RKO (cell line): ENCODE measurements at places on chromosomes 4 and X.

- peak; percentile 65 for DNase-seq
Measured at GRCh38 chr4:115090483-115091075, 22.8 kb downstream of the NDST4 start.

GRCh38 chr4:153791746-153792617 lies 3.1 kb upstream of the SFRP2 start:
- DNase-seq = no peak

DNA sequence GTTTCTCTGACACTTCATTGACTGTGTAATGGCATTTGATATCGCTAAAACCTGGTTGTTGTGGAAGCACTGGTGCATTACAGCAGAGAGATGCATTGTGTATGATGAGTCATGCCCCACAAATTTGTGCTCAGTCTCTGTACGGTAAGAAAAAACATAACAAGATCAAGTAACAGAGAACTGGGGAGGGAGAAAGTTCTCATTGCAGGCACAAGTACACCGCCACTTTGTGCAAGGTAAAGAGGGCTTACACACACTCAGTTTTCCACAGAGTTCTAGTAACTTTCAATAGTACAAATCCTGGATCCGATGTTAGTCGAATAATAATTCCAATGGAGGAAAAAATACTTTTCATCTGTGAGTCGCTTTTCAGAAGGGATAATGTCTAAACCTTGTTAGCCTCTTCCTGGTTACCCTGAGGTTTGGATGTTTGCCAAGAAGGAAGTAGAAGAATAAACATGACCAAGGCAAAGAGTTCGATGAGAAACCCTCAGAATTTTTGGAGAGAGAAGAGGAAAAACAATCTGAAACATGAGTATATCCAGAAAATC lies 512.5 kb upstream of the SLIT2 start:
- peak; percentile 21 for DNase-seq

DNA sequence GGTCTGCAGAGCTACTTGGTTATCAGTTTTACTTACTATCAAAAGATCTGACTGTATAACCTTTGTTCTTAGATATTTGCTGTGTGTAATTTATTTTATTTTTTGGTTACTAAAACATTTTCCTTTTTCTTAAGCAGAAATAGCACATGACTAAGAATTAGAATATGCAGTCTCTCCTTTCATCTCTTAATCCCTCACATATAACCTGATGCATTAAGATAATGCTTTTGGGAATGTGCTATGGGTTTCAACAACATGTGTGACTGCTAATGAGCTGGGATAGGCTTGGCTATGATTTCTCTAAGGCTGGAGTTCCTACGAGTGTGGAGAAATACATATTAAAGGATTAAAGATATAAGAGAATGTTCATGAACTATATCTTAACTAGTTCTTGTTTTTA lies 41.5 kb downstream of the SHROOM3 start:
- DNase-seq = no peak

DNA sequence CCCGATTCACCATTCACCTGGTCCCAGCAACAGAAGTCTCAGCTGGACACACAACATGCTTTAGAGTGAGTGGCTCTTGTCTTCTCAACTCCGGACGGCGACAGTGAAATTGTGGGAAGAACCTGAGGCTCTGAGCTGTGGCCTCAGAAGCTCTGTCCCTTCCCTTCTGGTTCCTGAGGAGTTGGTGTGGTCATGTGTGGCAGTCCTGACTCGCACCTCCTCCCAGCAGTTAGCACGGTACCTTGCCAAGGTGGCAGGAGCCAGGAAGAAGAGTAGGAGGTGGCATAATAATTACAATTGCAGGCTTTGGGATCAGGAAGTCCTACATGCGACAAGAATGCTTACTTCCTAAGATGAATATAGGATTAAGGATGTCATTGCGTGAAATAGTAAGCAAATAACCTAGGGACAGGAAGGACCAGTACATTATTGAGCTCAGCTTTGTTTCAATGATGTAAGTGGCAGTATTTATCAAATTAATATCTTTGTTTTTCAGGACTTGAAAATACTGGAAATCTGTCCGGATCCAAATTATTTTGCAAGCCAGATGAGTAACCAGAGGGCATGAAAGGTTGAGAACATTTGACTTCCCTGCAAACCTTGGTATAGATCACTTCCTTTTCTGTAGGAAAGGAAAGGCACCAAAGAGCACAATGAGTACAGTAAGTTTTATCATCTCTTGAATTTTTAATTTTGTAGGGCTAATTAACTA lies 21.1 kb downstream of the RNF4 start:
- no peak for DNase-seq

DNA sequence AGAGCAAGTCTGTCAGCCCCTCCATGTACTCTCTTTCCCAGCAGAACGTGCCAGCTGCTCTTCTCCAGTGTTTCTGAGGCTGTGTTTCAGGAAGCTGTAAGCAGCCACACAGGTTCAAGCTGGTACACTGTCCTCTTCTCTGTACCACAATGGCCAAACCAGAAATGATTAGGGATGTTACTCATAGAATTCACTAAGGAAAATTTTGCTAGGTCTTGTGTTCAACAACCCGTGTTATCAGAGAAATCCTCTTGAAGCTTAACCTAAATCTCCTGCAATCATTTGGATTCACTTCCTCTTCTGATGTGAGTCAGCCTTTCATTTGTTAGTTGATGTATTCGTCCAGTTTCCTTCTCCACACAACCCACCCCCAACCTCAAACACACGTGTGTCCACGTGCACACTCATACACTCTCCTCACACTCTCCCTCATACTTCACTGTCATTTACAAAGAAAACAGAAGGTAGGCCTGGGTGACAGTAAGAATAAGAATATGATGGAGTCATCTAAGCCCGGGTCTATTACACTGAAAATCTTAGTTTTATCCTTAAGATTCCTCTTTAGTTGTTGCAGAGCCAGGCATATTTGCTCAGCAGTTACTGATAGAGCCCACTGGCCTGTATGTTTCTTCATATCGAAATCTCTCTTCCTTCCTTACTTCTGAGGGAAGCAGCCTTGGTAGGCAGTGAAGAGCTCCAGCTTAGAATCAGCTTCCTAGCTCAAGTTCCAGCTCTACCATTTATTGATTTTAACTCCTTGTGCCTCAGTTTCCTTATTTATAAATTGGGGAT lies 63.4 kb downstream of the DCUN1D4 start:
- no peak for DNase-seq

- DNase-seq = peak; percentile 90
Measured at GRCh38 chr4:145098675-145099037, 545 bp downstream of the ABCE1 start.

DNA sequence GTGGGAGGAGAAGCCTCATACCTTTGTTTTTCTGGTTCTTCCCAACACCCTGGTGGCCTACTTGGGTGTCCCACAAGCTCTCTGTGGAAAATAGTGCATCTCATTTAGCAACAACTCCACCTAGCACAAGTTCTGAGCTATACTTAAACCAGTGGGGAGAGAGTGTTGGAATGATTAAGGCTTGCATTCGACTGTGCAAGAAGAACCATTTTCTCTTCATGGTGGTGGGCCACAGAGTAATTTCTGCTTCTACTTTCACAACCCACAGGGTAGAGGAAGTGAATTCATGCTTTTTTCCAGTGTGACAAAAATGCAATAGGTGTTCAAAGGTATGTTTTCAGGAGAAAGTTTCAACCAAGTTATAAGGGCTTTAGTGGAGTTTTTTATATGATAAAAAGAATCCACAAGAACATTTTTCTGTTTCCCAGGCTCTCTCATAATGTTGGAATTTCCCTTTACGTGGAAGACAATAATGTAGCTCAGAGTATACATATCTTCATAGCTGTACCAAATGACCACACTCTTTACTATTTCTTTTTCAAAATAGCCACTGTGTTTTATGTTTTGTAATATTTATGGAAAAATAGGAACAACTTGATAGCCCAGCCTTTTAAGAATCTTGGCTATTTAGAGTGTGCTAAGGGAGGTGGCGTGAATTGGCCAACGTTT lies 80.3 kb upstream of the HHIP start:
- no peak for DNase-seq

DNA sequence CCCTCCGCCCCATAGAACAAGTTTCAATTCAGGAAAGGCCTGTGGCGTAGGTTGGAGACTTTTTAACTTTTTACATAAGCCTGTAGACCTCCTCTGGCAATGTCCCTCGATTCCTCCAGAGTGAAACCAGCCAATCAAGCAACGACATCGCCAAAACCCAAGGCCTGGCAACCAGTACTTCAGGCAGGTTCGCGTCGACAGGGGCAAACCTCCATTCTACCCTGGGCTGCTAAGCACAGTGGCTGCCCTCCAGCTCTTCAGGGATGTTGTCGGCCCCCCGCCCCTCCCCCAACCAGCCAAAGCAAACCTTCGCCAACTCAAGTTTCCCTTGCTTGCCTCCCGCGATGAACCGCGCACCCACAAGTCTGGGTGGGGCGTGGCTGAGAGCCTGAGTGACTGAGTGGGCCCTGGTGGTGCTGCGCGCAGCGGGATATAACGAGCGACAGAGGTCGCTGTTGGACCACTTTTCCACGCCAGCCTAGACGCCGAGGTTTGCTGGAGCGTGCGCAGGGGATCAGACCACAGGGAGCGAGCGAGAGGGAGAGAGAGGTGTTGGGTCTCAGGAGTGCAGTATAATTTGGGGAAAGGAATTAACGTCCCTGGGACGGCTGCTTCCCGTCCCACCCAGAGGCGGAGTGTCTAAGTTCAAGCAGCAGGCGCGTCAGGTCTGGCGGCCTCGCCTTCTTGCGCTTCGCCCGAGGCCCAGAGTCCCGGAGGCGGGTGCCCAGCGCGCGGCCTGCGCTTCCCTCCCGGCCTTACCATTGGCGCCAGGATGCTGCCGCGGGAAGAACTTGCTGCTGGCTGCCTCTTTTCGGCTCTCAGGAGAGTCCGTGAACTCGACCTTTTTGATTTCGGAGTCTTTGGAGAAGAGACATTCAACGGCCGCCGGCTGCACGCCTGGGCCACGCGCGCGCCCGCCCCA lies 9.0 kb upstream of the PITX2 start:
- no peak for DNase-seq

GRCh38 chr4:2267320-2267811 lies 5.5 kb upstream of the MXD4 start:
- DNase-seq = no peak

DNA sequence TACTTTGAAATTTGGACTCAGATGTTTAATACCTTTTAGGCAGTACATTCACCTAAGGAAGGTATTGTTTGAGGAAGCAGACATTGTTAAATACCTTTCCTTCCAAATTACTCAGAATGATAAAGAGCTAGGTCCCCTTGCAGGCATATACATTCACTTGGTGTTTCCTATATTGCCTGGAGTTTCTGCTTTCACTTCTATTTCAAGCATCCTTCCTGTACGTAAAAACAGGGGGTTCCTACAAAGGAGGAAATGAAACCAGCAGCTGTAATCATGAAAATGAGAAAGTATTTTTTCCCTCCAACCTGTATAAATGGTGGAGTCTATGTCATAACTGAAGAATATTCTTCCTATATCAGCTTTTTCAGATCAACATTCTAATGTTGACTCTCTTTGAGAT lies 90.4 kb upstream of the RASGEF1B start:
- DNase-seq = no peak

- no peak for DNase-seq
Measured at GRCh38 chr4:4720646-4721045, 138.8 kb upstream of the MSX1 start.

- DNase-seq = no peak
Measured at GRCh38 chr4:12791536-12791935, 692.6 kb downstream of the RAB28 start.

DNA sequence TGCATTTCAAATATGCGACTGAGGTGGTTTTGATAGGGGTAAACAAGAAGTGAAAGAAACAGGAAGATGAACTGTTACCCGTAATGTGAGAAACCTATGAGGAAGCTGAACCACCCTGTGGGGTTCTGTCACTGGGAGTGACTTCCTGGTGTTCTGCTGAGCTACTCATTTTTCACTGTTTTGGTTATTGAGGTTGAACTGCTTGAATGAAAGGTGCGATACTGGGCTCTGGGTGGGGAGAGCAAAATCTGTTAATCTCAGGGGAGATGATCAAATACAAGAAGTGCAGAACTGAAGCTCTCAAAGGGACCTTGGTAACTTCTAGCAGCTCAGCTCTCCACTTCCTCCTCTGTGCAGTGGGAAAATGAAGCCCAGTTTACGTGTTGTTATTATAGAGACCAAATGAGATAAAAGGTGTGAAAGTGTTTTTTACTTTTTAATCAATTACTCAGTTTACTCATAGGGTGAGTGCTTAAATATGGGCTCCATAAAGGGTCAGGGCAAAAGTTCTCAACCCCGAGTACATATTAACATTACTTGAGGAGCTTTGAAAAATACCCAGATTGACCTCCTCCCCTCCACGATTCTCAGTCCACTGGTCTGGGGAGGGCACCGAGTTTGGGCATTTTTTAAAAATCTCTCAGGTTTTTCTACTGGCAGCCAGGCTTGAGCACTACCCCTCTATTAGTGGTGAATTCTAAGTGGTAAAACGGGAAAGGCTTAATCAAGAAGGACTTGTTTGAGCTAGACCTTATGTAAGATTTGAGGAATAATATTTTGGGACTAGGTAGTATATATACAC lies 66.7 kb downstream of the COQ2 start:
- DNase-seq = no peak

DNA sequence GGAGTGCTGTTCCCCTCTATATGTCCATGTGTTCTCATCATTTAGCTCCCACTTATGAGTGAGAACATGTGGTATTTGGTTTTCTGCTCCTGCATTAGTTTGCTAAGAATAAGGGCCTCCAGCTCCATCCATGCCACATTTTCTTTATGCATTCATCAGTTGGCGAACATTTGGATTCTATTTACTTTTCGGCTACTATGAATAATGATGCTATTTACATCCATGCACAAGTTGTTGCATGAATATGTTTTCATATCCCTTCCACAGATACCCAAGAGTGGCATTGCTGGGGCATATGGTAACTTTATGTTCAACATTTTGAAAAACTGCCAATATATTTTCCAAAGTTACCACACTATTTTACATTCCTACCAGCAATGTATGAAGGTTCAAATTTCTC lies 13.8 kb upstream of the DDX53 start:
- DNase-seq = no peak

DNA sequence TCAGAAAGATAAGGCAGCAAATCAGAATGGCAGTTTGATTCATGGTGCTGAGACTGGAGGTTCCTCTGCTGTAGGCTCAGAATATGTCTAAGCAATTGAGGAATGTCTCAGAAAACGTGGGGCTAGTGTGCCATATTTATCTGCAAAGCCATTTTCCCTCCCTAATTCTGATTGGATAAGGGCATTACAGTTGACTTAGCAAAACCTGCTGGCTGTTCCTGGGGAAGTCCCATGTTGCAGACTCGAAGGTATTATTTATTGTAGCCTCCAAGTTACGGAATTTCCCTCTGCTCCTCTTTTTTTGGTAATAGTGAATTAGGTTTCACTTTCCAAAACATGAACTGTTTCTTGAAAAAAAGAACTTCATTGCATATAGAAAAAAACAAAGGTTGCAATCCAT lies at the start of gene CXCL10:
TSS of gene CXCL10 (minus strand) at position 109 of the 400 bp plus-strand sequence. CDS start at position 43, 66 bp downstream.
- no peak for DNase-seq

DNA sequence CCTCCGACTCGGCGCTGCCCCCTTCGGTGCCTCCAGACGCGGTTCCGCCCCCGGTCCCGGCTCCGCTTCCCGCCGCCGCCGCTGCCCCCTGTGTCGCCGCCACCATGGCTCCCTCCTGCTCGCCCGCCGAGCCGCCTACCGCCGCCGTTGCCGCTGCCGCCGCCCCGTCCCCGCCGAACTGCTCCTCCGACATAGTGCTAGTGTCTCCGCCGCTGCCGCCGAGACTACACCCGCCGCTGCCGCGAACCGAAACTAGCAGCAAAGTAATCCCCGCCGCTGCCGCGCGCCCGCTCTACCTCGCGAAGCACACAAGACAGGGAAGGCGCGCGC lies 340 bp downstream of the HNRNPD start:
- DNase-seq = no peak

GRCh38 chrX:7637066-7637465 lies 205.9 kb upstream of the VCX start:
- DNase-seq = no peak
